ENCODE measurements at places on chromosomes 12 and 14.

DNA sequence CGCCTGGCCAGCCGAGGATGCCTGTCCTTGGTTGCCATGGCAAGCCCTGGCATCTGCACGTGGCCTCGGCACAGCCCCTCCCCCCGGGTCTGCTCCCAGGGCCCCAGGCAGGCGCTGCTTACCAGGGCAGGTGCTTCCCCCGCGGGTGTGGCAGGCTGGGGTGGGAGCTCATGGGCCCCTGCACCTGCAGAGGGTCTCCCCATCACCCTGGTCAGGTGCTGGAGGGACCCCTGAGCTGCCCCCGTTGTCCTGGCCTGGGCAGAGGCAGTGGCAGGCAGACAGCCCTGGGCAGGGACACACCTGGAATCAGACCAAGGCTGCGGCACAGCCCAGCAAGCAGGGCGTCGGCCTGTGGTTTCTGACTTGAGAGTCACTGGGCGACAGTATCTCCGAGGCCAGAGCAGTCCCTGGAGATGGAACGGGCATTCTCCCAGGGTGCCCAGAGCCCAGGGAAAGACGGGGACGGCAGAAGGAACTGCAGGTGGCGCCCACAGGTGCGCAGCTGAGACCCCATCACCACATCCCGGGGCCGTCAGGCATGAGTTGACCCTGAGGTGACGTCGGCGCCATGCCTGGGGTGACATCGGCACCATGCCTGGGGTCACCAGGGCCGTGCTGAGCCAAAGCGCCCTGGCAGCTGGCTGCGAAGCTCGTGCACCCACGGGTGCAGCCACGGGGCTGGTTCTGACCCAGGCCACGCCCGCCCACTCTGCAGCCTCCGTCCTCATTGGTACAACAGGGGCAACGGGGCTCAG, 56.1 kb upstream of the FBRSL1 start:
- no peak for DNase-seq

- DNase-seq: no peak
Observed at GRCh38 chr12:1670358-1671268, 20.3 kb upstream of the ADIPOR2 start.

- DNase-seq: no peak
Observed at GRCh38 chr12:8127138-8127537, 3.7 kb downstream of the CLEC4A start.

DNA sequence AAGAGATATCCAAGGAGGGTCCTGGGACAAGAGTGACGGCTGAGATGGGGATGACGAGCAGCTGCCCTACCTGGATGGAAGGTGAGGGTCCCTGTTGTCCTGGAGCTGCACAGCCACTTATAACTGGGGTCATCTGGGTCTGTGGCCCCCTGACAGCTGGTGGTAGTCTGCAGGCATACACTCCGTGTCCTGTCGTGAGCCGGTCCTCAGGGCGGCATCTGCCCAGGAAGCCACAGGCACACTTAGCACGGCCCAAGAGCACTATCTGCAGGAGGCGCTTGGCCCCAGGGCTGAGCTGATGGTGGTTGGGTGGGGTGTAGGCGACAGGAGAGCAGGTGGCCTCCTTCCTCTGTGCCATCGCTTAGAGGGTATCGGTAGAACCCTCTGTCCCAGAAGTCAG, 248.1 kb downstream of the CACNA1C start:
- no peak for DNase-seq

Data from stimulated activated CD8-positive, alpha-beta memory T cell treated with anti-CD3 and anti-CD28 coated beads, Interleukin-7, amount 100 ng/mL, for 4 hours (primary cell).